ENCODE measurements at places on chromosomes 2 and 18. TPM values are rescaled to one million over a fixed set of nuclear protein-coding genes. Genes with fewer than 3 reads are reported as not detected.

GRCh38 chr2:157929871-157930667, 53.9 kb upstream of the ACVR1 start:
- H3K27me3 ChIP-seq = no peaks in the 10 kb centered on the region
- no peak overlapping the region for H3K27ac ChIP-seq
- H3K4me3 ChIP-seq = no peak overlapping the region
- no peak for DNase-seq
- no peaks in the 10 kb centered on the region for H3K4me1 ChIP-seq

GRCh38 chr2:203143391-203143790, 95.4 kb upstream of the CYP20A1 start:
- peaks cover 1% of the 10 kb centered on the region for H3K36me3 ChIP-seq
- no peaks in the 10 kb centered on the region for H3K27me3 ChIP-seq
- H3K4me3 ChIP-seq = no peak overlapping the region

DNA sequence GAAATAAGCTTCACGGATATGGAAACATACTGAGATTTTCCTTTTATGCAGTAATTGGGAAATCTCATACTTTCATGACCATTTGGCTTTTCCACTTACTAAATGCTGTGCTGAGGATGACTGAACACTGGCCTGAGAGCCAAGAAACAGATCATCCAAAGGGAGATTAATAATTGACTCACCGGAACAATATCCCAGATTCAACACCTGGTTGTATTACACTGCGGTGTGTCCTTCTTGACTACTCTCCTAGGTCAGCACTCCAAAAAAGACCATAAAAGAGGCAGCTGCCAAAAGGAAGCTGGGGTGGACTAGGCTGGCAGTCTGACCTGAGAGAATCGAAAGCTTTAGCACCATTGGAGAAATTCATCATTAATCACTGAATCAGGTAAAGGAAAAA, 469.1 kb downstream of the CBLN2 start:
- no peaks in the 10 kb centered on the region for H3K36me3 ChIP-seq
- H3K4me1 ChIP-seq = no peaks in the 10 kb centered on the region
- no peak overlapping the region for H3K27ac ChIP-seq
- DNase-seq = no peak
- no peak overlapping the region for H3K4me3 ChIP-seq
- H3K27me3 ChIP-seq = no peaks in the 10 kb centered on the region

The TMEFF2 gene
- total RNA-seq = 0.32 TPM

The GRHL1 gene
- 40.0 TPM for total RNA-seq

The STRN gene
- total RNA-seq = 32.5 TPM

The PLGLB1 gene
- not detected for total RNA-seq

All from breast epithelium (tissue), 4 donors.